Dorsolateral prefrontal cortex (tissue), 122 donors: ENCODE measurements at places on chromosomes 5 and 9.

GRCh38 chr9:96109680-96110351 is 192.2 kb downstream of the HSD17B3 start:
- no peak for DNase-seq

- DNase-seq: no peak
Measured at GRCh38 chr5:7105358-7105757, 290.6 kb upstream of the ADCY2 start.

DNA sequence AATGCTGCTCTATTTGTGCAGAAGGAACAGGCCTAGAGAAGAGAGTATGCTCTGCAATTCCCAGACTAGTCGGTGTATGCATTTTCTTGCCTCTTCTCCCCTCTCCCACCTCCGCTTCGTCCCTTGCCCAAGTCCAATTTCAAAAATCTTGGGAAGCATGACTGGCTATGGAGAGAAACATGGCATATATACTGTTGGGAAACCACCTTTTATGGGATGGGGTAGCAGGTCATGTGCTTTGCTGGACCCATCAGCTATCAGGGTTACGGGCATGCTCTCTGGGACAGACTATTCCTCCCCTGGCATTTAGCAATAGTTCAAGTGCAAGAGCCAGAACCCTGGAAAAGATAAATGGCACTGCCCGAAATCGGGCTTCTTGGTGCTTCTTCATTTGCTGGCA is 12.0 kb downstream of the ISL1 start:
- DNase-seq: no peak

DNA sequence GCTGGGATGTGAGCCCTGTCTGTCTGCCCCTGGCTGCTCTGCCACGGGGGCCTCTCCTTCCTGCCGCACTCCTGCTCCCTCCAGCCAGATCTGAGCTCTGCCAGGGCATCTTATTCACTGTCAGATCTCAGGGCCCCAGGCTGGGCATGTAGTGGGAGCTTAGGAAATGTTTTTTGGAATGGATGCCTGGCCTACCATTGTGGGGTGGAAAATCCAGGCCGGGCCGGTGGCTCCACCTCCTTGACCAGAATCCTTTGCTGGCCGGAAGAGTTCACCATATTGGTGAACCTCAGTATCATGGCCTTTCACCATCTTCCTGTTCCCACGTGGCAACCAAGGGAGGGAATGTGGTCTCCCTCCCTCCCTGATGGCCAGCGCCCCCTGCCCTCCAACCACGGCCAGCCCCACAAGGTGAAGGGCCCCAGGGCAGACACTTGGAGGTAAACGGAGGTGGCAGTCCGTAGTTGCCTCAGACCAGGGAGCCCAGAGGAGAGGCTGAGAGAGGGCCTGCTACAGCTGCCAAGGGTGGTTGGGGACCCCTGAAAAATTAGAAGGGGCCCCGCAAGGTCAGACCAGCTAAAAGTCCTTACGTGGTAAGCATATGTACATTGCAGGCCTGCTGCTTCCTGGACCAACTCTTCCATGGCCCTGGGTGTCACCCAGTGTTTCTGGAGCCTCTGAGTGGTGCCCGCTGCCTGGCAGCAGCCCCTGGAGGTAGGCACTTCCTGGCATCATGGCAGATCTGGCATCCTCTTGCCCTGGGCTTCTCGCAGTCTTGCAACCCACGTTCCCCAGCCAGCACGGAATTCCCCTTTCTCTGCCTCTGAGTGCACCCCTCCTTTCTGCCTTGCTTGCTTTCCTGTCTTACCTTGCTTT is 153.3 kb downstream of the RGS3 start:
- DNase-seq: no peak
